ENCODE measurements at places on chromosomes 1 and 21. TPM values are rescaled to one million over a fixed set of nuclear protein-coding genes. Genes with fewer than 3 reads are reported as not detected.

- DNase-seq: no peak
Measured at GRCh38 chr1:234091876-234092275, 187.4 kb downstream of the SLC35F3 start.

DNA sequence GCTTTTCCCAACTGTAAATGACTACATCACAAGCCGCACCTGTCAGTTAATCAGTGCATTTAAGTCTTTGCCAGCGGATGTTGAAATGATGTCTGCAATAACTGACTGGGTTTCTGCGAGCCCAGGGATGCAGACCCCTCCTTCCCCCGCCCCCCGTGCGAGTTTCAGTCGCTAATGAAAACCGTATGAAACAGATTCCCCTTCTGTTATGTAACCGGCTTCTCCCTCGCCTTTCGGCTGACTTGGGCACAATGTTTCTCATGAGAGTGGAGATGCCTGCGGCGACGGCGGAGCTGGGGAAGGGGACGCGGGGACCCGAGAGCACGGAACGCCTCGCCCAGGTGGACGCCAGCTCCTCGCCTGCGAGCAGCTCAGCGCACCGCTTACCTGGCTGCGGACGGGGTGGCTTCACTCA is 753 bp downstream of the KCNJ6 start:
- no peak for DNase-seq

GRCh38 chr1:207848234-207848633 is 62.7 kb downstream of the CD34 start:
- DNase-seq: no peak

Gene HSD11B1
- not detected for polyA plus RNA-seq

Gene TMPRSS15
- polyA plus RNA-seq: 0.21 TPM

Gene TNNT2
- 66.1 TPM for polyA plus RNA-seq

Gene C8A
- polyA plus RNA-seq: not detected

Measured in renal pelvis (tissue), 12 donors.